ENCODE measurements at places on chromosomes 3 and 15.

DNA sequence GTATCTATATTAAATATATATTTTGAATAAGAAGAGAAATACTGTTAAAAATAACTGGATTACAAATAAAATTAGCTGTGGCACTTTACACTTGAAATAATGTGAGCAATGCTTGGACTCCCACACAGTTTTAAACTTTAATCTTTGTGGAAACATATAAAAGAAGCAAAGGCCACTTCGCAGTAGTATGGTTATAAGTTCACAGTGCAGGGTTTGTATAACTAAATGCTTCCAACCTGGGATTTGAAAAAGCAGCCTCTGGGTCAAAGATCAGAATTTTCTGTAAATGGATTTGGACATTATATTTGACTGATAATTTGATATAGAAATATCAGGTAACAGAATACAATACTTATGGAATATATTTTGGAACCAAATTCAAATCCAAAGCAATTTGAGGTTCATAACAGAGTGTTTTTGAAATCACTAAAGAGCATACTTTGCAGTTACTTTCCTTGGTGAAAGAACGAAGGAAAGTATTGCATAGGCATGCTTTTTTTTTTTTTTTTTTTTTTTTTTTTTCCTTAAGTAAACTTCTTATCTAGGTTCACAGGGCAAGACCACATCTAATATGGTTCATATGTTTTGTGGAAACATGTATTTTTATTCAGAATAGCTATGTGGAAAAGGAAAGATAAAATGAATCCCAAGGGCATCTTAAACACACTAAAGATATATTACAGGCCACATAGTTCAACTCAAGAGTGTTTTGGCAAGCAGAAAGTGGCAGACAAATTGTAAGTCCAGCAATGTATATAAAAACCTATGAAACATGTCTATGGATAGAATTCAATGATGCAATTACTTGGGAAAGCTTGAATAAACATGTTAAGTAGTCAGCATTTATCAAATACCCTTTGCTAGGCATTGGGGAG is 47.1 kb upstream of the SGO1 start:
- DNase-seq, result no peak

- DNase-seq, result no peak
Measured at GRCh38 chr3:126147147-126147931, 33.0 kb downstream of the ALDH1L1 start.

- DNase-seq, result no peak
Measured at GRCh38 chr15:81813215-81813614, 232.6 kb downstream of the MEX3B start.

DNA sequence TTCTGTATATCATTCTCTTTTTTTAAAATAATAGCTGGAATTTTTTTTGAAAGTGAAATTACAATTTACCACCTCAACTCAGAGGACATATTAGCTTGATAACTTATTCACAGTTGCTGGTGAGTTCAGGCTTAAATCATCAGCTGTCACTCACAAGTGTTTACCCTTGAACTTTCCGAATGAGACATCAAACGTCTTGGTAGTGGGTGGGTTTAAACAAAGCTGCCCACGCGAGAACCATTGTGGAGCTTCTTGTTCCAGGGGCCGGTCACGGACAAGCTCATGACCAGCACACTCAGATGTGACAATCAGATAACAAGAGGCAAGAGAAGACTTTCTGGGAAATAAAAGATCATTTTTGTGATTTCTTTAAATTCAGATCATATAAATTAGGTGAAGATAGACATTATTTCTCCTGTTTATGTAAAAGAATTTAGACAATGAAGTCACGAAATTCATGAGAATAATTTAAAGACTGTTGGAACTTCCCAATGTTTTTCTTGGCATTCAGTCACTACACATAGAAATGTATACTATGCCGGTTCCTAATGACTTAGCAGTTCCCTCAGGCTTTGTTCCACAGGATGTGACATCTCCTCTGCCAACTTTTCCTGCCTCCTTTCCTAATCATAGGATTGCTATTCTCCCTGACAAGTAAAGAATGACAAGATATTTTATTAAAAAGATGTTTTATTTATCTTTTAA is 29.3 kb downstream of the BTD start:
- DNase-seq, result no peak

DNA sequence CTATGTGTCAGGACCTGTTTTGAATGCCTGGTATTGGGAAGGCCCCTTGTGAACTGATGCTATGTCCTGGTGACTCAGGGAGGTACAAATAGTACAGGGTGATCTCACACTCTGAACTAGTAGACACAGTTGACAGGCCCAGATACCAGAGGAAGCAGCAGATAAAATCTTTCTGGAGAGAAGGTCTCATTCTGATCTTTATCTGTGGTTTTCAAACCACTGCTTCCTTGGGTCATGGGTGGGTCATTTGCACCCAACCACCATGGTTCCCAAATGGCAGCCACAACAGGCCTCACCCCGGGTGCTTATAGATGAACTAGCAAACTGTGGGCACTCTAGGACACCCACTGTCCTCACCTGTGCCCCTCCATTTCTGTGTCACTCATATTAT is 43.4 kb downstream of the PXYLP1 start:
- DNase-seq, result no peak

GRCh38 chr15:81107889-81108288 is 26.2 kb upstream of the CFAP161 start:
- DNase-seq, result no peak

GRCh38 chr15:22915866-22916515 is 64.2 kb downstream of the CYFIP1 start:
- no peak for DNase-seq

- no peak for DNase-seq
Measured at GRCh38 chr15:74955017-74955416, 1.6 kb downstream of the RPP25 start.

DNA sequence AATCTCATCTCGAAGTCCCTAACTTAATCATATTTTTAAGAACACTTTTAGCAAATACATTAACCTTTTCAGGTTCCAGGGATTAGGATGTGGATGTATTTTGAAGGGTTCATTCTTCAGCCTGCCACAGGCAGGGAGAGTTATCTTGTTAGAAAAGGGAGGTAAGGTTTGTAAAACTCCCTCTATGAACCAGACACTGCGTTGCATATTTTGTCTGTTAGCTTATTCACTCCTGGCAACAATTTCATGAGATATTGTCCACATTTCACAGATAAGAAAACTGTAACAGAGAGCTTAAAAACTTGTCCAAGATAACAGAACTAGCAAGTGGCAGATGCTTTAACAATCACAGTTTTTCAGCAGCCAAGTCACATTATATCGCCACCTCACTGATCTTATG is 155.4 kb downstream of the DIPK2A start:
- DNase-seq, result no peak

DNA sequence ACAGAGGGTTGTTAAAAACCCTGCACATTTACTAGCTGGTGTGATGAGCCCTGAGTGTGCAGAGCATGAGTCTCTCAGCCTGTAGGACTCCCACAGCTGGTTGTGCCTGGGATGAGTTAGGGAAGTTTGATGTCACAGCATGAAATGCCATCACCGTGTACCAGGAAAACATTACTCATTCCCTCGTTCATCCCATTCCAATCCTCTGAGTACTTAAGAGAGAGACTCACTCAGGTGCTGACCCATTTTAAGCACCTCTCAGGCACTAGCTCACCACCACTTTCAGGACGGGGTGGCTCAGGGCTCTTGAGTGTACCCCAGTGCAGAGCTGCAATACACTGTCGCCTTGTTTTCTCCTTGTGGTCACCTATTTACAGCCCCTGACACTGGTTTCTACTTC is 18.7 kb downstream of the MGLL start:
- no peak for DNase-seq

GRCh38 chr3:188923671-188924070 is 248.1 kb upstream of the TPRG1 start:
- DNase-seq, result no peak

DNA sequence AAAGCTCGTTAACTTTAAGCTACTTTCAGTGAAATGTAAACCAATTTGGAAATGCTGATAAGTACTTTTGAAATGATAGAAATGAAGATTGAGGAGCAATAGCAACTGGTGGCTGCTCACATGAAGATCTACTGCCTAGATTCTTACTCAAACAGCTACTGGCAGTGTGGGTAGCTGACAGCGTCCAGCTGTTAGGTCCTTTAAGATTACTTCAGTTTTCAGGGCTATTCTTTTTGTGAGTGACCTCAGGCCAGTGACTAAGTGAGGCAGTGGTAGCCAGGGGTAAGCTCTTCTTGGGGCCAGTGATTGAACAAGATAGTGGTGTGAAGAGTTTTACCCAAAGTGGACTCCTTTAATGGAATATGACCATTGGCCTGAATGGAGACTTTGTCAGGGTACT is 41.3 kb downstream of the NECTIN3 start:
- DNase-seq, result no peak

GRCh38 chr15:65421360-65422215 is 1.2 kb downstream of the IGDCC4 start:
- peak; percentile 16 for DNase-seq

GRCh38 chr3:52132930-52133329 is 21.3 kb downstream of the POC1A start:
- no peak for DNase-seq

GRCh38 chr3:42118762-42119361 is 27.7 kb downstream of the TRAK1 start:
- peak; percentile 9 for DNase-seq

DNA sequence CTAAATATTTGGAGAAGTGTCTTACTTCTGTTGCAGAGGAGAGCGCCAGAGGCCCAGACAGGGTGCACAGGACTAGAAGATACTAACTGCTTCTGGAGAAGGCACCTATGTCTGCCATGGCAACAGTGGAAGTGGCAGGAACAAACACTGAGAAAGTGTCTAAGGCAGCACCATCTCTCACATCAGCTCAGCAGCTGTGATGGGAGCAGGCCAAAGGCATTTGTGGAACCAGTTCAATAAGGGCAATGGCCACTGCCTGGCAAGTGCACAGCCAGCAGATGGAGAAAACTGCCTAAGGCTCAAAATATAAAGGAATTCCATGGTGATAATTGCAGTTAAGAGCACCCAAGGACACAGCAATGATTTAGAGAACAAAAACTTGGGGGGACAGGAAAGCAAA is 563.0 kb upstream of the CCDC54 start:
- no peak for DNase-seq

DNA sequence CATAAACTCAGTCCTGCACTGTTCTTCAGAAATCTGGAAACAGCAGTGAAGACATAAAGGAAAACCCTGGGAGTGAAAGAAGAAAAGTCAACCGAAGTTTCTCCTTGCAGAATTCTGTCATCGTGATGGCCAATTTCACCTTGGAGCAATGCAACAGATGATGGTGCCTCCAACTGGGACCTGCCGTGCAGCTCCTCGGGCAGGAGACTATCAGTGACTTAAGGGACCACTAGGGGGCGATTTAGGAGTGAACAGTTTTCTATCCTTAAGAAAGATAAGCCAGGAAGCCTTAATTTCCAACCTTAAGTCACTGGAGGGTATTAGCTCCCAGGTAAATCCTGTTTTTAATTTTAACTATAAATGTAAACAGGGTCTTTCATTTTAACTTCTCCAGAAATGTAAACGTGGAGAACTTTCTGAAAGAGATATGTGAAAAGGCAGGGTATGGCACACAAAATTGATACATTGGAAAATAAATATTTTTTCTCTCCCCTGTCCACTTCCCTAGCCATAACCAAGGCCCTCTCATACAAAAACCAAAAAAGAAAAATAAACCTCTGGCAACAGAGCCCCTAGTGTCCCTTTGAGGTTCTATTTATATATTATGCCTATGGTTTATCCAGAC is 116.3 kb downstream of the PDZRN3 start:
- DNase-seq, result peak; percentile 33

GRCh38 chr3:66490214-66490613 is 10.6 kb downstream of the LRIG1 start:
- DNase-seq, result no peak

GRCh38 chr3:31462050-31462569 is 70.6 kb upstream of the STT3B start:
- DNase-seq, result no peak

DNA sequence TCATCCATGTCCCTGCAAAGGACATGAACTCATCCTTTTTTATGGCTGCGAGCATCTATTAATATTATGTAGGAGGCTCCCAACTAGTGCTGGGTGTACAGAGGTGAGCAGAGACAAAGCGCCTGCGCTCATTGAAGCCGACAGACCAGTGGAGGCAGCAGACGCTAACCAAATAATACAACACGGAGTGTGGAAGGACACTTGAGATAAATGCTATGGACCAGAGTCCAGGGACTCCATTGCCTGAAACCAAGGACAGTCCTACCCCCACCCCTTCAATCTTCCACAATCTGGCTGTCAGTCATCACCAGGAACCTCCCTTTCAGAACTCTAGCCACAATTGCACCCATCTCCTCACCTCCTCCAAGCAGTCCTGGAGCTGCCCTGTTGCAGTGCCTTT is 41.5 kb downstream of the KLHL6 start:
- no peak for DNase-seq

- DNase-seq, result no peak
Measured at GRCh38 chr3:57856675-57857074, 100.6 kb downstream of the SLMAP start.

- DNase-seq, result no peak
Measured at GRCh38 chr3:150059241-150059640, 88.5 kb upstream of the PFN2 start.

DNA sequence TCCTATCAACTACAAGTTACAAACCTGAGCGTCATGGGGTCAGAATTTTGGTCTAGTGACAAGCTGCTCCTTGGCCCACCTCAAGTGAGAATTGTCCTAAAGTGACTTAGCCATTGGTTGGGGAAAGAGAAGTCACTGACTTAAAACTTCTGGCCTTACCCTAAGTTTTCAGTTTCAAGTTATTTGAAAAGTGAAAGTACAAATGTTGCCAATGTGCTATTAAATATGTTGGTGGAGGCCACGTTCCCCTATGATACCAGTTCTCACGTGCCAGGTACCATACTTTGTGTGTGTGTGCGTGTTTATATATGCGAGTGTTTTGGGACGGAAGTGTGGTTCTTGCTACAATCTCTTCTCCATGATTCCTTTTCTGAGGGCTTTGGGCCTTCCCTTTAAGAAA is 22.6 kb upstream of the RASGRP1 start:
- no peak for DNase-seq

- DNase-seq, result no peak
Measured at GRCh38 chr15:75237316-75237982, 20.7 kb upstream of the GOLGA6C start.

- DNase-seq, result no peak
Measured at GRCh38 chr3:3902161-3902560, 102.9 kb downstream of the LRRN1 start.

DNA sequence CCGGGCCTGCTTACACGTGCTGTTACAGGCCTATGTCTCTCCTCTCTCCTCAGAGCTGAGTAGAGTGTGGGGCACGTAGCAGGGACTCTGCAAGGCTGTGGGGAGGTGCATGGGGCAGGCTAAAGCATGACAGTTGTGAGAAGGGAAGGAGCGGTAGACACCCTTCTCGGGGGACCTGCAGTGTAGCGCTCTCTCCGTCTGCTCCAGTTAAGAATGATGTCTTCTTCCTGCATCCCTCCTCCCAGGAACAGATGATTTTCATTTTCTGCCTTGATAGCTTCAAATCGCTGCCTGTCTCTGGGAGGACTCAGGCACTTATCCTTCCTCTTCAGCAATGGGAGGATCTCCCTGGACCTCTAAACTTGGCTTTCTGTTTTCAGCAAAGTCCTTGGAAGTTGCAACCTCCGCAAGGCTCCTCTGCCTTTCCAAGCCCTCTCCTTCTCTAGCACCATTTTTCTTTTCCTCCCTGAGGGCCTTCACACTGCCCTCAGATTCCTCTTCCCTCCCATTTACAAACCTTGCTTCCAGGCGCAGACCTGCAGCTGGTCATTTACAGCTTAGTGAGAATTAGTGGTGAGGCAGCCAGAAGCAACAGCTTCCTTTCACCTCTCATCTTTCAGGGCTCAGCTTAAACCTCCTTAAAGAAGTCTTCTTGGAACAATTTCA is 23.4 kb upstream of the TLE3 start:
- no peak for DNase-seq

- DNase-seq, result no peak
Measured at GRCh38 chr3:89098173-89098572, 9.2 kb upstream of the EPHA3 start.
